ENCODE measurements at places on chromosomes 7 and 10.

DNA sequence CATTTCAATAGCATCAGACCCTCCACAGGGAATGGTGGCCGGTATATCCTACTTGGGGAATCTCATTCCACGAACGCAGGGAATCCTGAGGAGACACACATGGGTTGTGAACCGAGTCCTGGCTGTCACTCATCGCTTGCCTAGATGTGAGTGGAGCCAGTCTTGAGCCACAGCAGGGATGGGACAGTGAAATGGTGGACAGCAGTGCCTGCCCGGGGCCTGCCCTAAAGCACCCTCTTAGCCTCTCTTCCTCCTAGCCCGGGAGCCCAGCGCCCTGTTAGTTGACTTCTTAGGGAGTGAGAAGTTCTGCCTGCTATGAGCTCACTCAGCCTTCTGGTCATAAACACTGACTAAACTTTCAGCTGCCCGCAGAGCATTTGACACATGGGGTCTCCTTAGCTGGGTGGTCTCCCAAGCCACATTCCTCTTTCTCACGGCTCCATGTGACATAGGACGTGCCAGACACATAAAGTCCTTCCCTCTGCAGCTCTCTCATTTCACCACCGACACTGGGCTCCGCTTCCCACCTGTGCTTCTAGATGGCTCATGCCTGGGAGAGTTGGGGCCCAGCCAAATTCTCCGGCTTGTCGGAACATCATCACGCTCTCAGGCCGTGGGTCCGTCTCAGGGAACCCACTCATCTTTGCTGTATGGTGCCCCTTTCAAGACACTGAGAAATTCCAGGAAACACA, 60.9 kb downstream of the TCERG1L start:
- DNase-seq, result no peak

GRCh38 chr7:115701141-115701540, 329.4 kb downstream of the TFEC start:
- DNase-seq, result no peak

GRCh38 chr10:132584081-132584480, 46.5 kb downstream of the INPP5A start:
- DNase-seq, result no peak

DNA sequence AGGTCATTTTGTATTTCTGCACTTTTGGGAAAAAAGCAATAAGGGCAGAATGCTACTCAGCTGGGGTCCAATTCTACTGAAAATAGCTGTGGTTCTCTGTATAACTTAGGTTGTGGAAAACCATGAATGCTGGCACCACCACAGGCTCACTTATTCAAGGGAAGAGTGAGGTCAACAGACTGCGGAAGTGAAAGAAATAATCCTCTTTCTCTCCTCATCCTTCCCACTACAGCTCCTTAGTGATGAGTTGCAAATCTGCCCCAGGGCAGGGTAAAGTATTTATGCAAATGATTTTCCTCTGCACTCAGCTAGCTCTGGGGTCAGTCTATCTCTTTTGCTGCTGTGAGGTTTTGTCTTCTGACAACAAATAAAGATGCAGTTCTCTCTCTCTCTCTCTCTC, 74.1 kb upstream of the PTPRZ1 start:
- DNase-seq, result no peak

DNA sequence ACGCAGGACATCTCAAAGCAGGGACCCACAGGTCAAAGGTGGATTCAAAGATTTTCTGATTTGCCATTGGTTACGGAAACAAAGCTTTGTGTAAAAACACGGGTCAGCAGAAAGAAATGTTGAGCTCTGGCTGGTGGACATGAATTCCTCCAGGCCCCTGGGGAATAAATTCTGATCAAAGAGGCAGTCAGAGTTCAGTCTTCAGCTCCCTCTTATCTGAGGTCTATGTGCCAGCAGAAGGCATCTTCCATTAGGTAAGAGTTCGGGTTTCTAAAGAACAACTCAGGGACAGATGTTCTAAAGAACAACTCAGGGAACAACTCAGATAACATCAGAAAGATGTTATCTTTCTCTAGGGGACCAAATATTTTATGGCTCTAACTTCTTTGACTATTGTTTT, 64.9 kb upstream of the PALS2 start:
- DNase-seq, result peak; percentile 84

DNA sequence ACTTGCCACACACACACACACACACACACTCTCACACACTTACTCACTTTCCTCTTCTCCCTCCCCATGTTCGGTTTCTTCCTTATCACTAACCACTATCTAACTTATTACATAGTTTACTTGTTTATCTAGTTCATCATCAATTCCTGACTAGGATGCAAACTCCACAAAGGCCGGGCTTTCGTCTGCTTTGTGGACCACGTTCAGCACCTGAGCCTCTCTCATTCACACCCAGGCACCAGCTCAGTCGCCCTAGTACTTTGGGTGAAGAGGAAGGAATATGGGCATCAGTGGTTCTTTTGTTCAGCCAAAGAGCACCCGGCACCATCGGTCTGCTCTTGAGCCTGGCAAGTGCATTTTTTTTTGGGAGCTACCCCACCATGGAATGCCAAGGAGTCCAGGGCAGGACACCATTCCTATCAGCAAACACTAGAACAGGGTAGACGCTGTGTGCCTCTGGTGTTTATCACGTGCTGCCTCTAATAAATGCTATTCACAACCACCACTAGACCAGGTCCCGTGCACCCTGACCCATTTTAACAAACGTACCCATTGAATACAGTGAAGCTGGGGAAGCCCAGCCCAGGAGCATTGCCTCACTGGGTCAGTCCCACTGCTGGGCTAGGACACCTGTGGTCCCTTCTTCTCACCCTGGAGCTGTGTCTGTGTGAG, 2.2 kb downstream of the C10orf67 start:
- no peak for DNase-seq

- DNase-seq, result no peak
Measured at GRCh38 chr10:8978100-8978499, 923.6 kb downstream of the GATA3 start.

- peak; percentile 58 for DNase-seq
Measured at GRCh38 chr7:51430480-51431086, 114.0 kb upstream of the COBL start.

DNA sequence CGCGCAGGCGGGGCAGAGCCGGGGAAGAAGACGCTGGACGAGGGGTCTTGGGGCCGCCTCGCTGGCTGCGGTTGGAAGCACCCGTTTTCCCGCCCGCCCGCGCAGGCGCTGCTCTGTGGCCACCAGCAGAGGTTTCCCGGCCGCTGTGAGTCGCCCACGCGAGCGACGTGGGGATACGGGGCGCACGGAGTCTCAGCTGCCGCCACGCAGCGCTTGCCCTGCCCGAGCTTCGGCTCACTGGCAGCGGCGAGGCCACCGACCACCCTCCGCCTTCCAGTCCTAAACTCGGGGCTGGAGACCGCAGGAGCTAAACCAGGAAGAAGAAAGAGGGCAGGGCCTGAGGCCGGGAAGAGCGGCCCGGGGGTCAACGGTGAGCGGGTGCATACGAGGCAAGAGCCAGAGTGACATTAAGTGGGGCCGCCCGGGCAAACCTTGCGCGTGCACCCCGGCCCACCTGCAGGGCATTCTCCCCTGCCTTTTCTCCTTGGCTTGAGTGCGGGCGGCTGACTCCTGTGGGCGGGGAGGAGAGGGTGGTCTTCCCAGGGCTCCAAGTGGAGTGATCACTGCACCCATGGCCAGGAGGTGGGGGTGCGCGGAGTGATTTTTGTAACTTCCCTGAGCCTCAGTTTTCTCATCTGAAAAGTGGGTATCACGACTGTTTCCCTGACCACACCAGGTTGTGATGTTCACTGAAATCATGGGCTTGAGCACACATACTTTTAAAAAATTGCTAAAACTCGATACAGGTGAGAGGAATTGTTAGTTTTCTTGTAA, 7.1 kb upstream of the EMX2 start:
- peak; percentile 32 for DNase-seq

- no peak for DNase-seq
Measured at GRCh38 chr10:95600158-95600557, 39.0 kb upstream of the SORBS1 start.

- peak; percentile 82 for DNase-seq
Measured at GRCh38 chr10:103890194-103890658, 27.8 kb downstream of the STN1 start.

GRCh38 chr10:1939016-1939415, 201.7 kb upstream of the ADARB2 start:
- no peak for DNase-seq

DNA sequence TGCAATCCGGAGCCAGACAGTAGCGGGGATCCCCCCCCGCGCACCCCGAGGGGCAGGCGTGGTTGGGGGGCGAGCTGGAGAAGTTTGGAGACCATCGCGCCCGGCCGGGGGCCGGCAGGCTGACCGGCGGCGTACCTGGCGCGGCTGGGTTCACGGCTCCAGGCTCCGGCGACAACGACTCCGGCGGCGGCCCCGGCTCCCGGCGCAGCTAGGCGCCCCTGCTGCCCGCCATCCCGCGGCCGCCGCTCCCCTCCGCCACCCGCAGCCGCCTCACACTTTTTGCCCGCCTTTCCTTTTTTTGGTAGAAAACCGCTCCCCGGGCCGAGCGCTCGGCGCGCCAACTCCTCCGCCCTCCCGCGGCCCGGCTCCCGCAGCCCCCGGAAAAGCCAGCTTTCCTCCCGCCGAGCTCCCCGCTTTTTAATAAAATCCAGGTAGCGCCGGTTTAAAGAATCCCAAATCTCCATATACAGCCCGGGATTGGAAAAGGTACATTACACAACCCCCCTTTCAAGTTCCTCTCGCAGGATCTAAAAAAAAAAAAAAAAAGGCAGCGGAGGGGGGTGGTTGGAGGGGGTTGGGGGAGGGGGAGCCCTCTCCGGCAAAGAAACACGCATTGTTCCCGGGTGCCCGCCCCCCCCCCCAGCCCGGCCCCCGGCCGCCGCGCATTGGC, at the start of gene TNRC18:
TSS of gene TNRC18 (minus strand) at position 529 of the 670 bp plus-strand sequence. CDS start 2,588 bp downstream, outside the sequence.
- no peak for DNase-seq

GRCh38 chr10:124298891-124299290, 119.8 kb downstream of the OAT start:
- no peak for DNase-seq

- no peak for DNase-seq
Measured at GRCh38 chr10:83605783-83606630, 533.3 kb upstream of the GHITM start.

DNA sequence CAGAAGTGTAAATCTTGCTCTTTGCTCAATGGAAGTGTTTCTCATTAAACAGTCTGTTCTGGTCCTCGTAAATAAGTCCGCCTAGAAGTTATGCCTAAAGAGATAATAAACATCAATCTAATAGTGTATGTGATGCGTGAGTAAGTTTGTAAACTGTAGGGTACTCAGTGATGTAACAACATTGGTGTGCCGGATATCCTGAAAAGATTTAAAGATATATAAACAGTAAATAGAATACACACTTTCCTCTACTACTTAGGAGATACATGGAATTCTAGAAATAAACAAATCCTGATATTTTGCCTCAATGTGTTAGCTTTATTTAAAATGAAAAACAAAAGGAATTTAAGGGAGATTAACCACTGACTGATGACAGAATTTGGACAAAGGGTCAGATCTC, 123.5 kb downstream of the AHR start:
- DNase-seq, result no peak

DNA sequence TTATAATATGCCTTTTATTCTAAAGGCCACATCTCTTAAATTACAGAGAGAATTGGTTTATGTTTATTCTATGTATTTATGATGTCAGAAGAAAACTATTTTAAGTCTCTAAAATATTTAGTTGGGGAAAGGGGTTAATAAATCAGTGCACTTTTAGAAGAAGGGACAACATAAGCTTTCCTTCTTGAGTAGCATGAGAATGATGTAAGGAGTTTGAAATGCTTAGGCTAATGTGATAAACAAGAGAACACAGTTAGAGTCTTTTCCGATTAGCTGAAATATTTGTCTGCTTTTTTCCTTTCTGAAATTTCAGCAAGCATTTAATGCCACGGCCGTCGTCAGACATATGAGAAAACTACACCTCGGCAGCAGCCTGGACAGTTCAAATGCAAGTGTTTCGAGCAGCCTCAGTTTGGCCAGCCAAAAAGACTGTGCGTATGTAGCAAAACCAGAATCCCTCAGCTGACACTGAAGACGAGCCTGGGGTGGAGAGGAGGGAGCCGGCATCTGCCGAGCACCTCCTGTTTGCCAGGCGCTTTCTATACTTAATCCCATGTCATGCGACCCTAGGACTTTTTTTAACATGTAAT, 176.2 kb downstream of the CCDC3 start:
- no peak for DNase-seq

DNA sequence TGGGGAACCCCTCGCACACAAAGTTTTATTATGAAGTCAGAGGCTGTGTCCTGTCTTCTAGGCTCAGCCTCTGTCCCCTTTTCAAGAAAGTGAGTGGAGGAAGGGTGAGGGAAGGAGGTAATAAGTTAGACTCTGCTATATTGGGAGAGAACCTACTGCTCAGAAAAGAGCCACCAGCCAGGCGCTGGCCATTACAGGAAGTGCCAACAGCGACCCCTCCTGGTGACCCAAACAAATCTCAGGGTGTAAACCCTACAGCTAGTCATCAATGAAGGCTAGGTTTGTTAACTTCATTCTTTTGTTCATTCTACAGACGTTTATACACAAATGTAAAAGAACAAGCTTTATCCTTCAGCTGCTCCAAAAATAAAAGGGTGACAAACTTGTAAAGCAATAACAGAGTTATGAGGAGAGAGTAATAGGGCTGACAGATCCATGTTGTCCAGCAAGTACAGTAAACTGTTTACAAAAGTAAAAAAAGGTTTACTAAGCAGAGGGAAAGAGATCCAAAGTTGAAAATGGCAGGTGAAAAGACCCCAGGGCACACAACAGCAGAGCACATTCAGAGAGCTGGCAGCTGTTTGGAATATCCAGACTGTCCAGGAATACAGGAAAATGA, 82.7 kb downstream of the FAM204A start:
- peak; percentile 67 for DNase-seq

DNA sequence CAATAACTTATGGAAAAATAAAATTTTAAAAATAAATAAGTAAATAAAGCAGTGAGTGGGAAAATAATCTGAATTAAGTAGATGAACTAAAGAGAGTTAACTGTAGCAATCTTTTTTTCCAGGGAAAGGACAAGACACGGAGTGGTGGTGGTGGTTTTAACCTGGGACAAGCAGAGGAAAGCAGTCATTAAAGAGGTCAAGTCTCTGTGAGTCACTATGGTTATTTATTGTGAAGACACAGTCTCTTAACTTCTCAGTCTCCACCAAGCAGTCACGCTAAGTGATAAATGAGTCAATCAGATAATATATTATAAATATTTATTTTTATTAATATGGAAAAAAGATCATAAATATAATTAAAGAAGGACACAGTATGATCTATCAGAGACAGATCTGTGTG, 228.1 kb upstream of the MEOX2 start:
- DNase-seq, result no peak

DNA sequence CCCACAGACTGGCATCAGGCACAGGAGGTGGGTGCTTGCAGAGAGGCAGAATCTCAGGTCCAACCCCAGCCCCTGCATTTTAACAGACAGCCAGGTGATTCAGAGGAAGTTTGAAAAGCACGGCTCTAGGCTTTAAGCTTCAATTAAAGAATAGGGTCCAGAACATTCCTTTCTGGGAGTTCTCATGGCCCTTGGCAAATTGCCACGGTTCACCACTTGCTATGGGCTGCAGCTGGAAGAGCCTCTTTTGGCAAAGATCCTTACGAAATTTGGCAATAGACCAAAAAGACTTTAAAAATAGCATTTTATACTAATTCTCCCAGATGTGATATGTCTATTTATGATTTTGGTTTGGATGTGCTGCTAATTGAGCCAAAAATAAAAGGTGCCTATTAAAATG, 148.1 kb downstream of the ITGA8 start:
- no peak for DNase-seq

Data from Caco-2 (cell line).